ENCODE measurements at places on chromosomes 2 and 18.
A peak's percentile ranks its signal among the peaks of the same experiment; 100 is the strongest.

- DNase-seq: peak; percentile 62
- H3K27me3 ChIP-seq: no peaks in the 10 kb centered on the region
- H3K36me3 ChIP-seq: no peaks in the 10 kb centered on the region
- H3K4me3 ChIP-seq: no peak overlapping the region
- no peak overlapping the region for H3K27ac ChIP-seq
These were observed 56.2 kb upstream of the ID2 start for GRCh38 chr2:8625399-8626300.

DNA sequence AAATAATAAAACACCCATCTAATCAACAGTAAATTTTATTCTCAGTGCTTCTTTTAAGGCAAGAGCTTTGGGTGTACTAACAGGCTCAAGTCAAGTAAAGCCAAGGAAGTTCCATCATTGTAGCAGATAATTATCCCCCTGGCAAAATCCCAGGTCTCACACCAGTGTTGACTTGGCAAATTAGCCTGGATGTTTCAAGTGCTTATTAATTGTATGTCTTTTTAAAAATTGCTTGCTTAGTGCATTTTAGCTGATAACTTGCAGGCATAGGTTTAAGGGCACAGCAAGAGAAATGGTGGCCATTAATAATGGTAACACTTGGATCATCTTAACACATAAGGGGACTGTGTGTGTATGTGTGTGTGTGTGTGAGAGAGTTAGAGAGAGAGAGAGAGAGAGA is 42.0 kb upstream of the FMNL2 start:
- no peak for DNase-seq
- H3K4me3 ChIP-seq: no peak overlapping the region
- no peaks in the 10 kb centered on the region for H3K36me3 ChIP-seq
- no peaks in the 10 kb centered on the region for H3K4me1 ChIP-seq
- H3K27ac ChIP-seq: no peak overlapping the region

DNA sequence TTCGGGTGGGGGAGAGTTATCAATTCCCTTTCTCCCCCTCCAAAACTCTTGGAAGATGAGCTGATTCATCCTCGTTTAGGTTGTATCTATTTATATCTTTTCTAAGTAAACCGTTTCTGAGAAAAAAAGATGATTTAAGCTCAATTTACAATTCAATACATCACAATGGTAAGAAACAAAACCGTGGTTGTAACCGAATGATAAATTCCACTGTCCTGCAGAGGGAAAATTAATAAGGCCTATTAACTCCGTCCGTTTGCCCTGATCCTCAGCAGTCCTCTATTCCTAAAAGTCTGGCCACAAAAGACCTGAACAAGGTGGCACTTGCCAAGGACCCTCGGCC is 286.2 kb downstream of the TCF4 start:
- no peak overlapping the region for H3K27ac ChIP-seq
- DNase-seq: no peak
- H3K36me3 ChIP-seq: no peaks in the 10 kb centered on the region

- peaks cover 22% of the 10 kb centered on the region for H3K4me1 ChIP-seq
- H3K27me3 ChIP-seq: no peaks in the 10 kb centered on the region
- no peak overlapping the region for H3K27ac ChIP-seq
- no peak overlapping the region for H3K4me3 ChIP-seq
- H3K36me3 ChIP-seq: no peaks in the 10 kb centered on the region
These were observed 48.9 kb upstream of the NABP1 start for GRCh38 chr2:191629001-191629453.

- no peaks in the 10 kb centered on the region for H3K4me1 ChIP-seq
- H3K36me3 ChIP-seq: no peaks in the 10 kb centered on the region
- no peaks in the 10 kb centered on the region for H3K27me3 ChIP-seq
- no peak overlapping the region for H3K27ac ChIP-seq
These were observed 203.3 kb downstream of the PIEZO2 start for GRCh38 chr18:10946058-10946457.

DNA sequence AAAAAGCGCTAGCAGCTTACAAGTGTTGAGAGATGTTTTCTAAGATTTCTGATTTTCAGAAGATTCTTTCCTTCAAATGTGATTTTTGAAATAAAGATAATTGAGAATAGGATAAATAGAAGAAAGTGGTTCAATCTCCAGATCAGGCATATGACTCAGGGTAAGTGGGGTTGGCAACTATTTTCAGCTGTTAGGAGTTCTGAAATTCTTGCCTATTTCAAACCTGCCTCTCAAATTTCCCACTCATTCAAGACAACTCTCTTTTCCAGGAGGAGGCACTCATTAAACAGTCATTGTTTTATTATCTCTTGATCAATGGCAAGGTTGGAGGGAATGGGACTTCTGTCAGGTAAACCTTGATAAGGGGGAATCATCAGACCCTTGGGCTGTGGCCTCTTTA is 138.9 kb downstream of the HNMT start:
- H3K27ac ChIP-seq: no peak overlapping the region
- no peaks in the 10 kb centered on the region for H3K36me3 ChIP-seq
- no peaks in the 10 kb centered on the region for H3K27me3 ChIP-seq
